Nucleus accumbens (tissue), 56 donors: ENCODE measurements at places on chromosomes 4 and X.

DNA sequence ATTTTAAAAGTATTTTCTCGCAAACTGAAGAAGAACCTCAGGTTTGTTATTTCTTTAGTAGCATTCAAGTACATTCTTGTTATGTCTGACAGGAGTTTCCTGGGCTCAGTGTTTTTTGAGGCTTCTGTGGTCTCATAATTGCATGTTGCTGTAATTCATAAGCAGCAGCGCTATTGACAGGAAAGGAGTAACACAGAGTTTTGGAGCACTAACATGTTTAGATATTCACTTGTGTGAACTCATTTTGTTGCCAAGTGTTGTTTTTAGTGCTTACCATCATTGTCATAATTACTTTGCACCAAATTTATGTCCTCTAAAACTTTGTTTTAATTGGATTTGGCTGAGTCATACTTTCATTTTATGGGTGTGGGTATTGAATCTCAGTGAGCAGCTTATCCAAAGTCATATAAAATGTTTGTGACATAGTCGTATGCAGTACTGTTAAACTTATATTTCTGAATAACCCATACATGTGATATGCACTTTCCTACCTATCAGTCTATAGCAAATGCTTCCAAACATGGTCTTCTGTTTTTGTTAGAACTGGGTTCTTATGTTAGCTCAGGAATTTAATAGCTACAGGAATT is 358.7 kb upstream of the CTSO start:
- no peak for DNase-seq

DNA sequence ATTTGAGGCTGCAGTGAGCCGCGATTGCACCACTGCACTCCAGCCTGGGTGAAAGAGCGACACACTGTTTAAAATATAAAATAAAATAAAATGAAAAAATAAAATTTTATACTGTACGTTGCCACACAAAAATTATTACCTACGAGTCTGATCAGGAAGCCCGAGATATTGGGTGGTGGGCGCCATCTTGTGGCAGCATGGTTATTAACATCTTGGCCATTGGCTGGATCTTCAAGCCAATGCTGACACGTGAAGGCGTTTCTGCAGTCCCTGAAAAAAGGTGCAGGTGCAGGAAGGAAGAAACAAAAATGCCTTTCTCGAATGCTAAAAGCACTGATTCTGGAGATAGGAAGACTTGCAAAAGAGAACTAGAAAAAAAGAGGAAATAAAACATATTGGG is 4.9 kb upstream of the TLR8 start:
- peak; percentile 14 for DNase-seq

DNA sequence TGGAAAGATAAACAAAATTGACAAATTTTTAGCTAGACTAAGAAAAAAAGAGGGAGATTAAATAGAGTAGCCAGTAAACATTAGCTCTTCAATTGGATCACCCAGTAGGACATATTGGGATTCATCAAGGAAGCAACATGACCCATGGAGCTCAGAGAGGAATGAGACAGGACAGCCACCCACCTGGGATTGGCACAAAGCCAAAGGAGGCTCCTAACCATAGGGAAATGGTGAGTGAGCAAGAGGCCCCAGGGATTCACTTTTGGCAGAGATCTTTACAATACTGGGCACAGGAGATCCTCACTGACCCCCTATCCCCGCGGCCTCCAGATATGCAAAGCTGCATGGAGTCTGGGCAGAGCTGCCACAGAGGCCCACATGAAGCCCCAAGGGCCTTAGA is 34.8 kb upstream of the CXCL6 start:
- no peak for DNase-seq

- DNase-seq = no peak
Measured at GRCh38 chrX:105323928-105324327, 103.4 kb upstream of the TEX13A start.

GRCh38 chrX:137567682-137568232 is 1.8 kb downstream of the ZIC3 start:
- no peak for DNase-seq

DNA sequence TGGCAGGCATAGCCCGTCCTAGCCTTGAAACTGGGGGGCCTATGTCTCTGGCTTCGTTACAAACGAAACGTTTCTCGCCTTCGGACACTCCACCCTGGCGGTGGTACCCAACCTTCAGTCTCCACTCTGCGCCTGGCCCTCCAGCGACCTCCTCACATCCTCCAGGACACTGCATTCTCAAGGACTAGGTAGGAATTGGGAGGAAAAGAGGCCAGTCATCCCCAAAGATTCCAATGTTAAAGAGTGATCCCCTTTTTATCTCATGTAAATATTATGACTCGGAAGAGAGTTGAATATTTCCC is 2.1 kb upstream of the NKX6-1 start:
- DNase-seq = no peak

DNA sequence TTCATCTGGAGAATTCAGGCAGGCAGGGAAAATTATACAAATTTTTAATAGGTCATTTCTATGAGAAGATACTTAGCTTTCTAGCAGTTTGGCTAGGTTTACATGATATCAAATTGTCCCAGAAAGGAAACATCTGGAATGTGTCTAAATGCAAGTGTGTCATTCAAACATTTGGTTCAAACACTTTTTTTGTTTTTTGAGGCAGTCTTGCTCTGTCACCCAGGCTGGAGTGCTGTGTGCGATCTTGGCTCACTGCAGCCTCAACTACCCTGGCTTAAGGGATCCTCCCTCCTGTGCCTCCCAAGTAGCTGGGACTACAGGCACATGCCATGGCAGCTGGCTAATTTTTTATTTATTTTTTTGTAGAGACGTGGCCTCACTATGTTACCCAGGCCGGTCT is 31.6 kb downstream of the SPARCL1 start:
- no peak for DNase-seq

- no peak for DNase-seq
Measured at GRCh38 chrX:108731153-108731552, 5.2 kb downstream of the IRS4 start.

GRCh38 chr4:89363786-89364185 is 56.2 kb upstream of the GPRIN3 start:
- no peak for DNase-seq

- DNase-seq = no peak
Measured at GRCh38 chrX:13076176-13076961, 31.9 kb upstream of the FAM9C start.

GRCh38 chr4:55249476-55249875 is 96.6 kb upstream of the SRD5A3 start:
- no peak for DNase-seq

- no peak for DNase-seq
Measured at GRCh38 chr4:176150356-176150682, 45.1 kb downstream of the SPATA4 start.
